ENCODE measurements at places on chromosomes 3 and 15.
A peak's percentile ranks its signal among the peaks of the same experiment; 100 is the strongest.

GRCh38 chr3:40477666-40478065 lies 744 bp downstream of the ZNF619 start:
- DNase-seq, result no peak

DNA sequence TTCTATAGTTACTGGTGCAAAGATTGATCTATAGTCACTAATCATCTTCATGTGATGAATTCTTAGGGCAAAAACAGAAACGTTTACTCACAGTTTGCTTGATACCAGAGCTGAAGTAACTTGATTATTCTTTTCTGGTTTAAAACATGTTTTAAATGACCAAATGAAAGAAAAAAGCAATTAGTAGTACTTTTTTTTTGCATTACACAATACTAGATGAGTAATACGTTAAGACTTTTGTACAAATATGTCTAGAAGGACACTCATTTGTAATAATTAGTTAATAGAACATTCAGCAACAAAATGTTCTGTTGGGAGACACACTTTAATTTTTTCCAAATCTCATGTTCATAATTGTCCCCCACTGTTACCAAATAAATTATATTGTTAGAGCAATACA lies 523.2 kb downstream of the SOX2 start:
- DNase-seq, result peak; percentile 11

GRCh38 chr3:188584162-188584529 lies 430.2 kb downstream of the LPP start:
- no peak for DNase-seq

DNA sequence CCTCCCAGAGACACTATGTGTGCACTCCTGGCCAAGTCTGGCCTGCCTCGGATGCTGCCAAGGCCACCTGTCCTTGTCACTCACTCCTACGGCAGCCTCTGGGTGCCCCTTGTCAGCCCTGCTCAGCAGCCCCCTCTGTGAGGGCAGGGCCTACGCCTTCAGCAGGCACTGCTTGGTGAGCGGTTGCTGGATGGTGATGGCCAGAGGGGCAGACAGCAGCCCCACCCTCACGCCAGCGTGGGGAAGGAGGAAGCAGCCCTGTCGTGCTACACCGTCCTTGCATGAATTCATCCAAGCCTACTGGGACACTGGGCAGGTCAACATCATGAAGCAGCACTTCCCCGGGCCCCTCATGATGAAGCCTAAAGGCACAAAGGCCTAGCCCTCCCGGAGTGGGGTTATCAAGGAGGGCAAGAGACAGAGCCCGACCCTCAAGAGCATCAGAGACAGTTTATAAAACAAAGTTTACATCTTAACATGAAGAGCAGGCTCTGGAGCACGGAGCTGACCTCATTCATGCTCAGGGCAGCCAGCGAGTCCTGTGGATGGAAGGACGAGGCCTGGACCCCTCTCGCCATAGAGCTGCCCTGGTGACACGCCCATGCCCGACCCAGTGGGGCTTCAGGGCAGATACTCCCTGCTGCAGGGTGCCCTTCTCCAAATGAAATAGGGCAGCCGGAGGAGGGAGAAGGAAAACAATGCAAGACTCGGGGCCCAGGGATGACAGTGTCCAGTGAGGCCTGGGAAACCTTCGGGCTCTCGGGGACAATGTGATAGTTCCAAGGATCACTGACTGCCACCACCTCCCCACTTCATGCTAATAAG lies 25.3 kb downstream of the CHDH start:
- DNase-seq, result no peak

GRCh38 chr3:113495035-113495434 lies 19.9 kb downstream of the SPICE1 start:
- DNase-seq, result no peak

- no peak for DNase-seq
Measured at GRCh38 chr15:74937272-74937589, 642 bp downstream of the COX5A start.

DNA sequence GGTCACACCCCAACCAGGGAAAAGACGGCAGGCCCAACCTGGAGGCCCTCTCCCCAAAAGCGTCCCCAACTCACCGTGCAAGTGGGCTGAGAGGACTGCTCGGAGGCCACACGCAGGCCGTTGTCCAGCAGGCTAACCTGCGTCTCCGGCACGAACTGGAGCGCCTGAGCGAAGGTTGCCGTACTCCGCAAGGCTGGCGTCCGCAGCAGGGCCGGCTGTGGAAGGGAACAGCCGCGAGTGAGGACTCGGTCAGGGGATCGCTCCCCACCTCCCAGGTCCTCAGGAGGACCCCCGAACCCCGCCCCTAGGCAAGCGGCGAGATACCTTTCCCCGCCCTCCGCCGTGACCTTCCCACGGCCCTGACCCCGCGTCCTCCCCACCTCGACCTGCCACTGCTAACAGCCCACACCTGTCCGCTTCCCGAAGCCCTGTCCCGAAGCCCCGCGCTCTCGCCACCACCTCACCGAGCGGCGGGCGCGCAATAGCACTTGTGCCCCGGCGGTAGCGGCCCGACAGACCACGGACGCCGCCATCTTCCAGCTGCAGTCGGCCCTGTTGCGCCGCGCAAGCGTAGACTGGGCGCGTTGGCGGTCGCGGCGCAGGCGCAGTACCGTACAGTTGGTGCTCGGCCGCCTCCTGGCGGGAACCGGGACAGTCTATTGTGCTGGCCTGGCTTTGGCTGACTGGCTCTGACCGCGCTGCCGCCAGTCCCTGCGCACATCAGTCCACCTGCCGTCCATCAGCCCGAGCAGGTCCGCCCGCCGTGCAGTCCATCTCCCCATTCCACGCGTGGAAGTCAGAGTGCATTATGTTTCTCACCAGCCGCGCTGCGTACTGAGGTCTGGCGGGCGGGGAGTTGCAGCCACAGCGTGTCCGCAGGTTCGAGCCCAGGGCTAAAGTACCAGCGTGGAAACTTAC lies at the start of gene UQCRC1:
Gene UQCRC1 (minus strand): TSS at position 559 of the 918 bp plus-strand sequence. CDS start 26 bp downstream, at position 533.
- peak; percentile 90 for DNase-seq

DNA sequence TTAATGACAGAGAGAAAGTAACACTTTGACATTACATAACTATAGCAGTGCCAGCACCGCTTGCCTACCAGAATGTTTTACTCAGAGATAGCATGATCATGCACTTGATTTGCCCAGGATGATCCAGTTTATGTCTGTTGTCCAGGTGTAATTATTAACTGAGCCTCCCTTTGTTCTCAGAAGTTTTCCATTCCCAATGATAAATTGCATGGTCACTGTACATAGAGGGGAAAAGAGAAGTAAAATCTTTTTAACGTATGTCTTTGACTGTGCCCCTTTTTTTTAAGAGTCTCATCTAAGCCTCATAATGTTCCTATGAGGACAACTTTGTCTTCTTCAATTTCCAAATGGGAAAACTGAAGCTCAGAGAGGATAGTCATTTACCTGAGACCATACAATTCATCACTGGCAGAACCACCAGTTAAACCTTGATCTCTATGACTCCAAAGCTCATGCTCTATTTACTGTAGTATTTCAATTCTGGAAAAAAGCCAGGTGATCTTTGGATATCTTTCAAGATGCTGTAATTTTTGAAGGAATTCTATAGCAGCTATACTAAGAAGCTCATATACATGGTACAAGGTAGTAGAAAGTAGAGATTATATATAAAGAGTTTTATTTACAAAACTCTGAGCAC lies 25.1 kb downstream of the C3orf85 start:
- DNase-seq, result no peak

DNA sequence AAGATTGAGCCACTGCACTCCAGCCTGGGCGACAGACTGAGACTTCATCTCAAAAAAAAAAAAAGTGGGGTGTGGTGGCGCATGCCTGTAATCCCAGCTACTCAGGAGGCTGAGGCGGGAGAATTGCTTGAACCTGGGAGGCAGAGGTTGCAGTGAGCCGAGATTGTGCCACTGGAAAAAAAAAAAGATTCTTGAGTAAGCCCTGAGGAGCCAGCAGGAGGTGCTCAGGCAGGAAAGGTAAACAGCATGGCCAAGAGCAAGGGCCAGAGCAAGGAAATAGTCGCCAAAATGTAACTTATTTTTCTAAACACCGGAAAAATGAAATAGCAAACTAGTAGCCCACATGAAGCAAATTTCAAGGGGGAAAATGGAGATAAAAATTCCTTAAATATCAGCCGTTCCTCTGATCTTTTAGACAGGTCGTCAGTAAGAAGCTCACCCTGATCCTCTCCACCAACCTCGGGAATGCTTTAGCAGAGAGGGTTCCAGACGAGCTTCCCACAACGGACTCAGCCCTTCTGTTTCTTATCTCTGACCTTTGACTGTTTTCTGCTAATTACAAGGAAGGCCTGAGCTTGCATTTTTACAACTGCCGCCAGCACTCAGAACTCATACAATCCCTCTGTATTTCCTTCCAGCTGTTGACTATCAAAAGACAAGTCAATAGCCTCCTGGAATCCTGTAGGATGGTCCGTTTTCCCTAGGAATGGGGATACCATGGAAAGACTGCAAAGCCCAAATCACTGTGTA lies 45.0 kb upstream of the AKAP13 start:
- DNase-seq, result no peak

DNA sequence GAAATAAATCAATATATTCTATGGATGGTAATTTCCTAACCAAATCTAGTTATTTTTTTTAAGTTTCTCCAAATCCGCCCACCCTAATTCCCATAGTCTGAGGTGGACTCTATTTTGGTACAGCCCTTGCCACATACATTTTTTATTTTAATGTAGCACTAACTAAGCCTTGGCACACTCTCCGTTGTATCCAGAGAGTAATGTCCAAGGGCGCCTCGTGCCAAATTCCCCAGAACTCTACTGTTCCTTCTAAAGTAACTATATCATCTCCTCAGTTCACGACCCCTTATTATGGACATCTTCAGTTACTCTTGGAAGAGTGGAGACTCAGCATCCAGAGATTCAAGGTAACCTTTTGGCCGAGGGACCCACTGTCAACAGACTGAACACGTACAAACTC lies 1.3 kb downstream of the VGLL3 start:
- no peak for DNase-seq

GRCh38 chr15:80645494-80646065 lies 49.5 kb upstream of the ABHD17C start:
- DNase-seq, result no peak

GRCh38 chr15:25176991-25177954 lies 222.5 kb downstream of the SNRPN start:
- DNase-seq, result no peak

GRCh38 chr3:135136361-135137100 lies 341.5 kb downstream of the EPHB1 start:
- DNase-seq, result no peak

DNA sequence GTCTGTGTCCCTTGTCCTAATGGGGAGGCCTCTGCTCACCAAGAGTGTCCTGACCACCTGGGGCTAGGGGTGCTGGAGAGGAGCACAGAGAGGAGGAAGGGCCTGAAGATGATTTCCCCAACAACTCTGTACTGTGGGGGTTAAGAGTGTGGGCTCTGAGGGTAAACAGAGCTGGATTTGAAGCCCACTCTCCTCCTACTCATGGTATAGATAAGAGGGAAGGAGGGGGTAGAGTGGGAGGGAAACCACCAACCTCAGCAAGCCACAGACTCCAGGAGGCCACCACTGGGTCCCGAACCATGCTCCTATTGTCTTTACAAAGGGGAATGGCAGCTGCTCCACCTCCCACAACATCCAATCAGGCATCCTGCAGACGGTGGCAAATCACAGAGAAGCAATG lies 103.6 kb upstream of the RNU6-1 start:
- DNase-seq, result no peak

DNA sequence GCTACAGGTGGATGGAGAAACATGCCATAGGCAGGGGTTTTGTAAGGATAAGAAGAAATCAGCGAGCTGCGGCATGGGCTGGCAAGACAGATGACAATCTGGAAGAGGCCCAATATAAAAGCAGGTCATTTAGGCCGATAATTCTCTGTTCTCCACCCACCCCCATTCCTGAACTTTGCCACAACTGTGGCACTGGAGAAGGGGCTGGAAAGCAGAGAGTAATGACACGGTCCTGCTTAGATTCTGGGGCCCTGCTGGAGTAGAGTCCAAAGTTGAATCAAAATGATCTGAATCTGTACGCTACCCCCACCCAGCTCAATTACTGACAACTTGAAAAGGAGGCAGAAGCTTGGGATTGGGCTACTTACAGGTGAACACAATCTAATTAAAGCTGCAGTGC lies 18.4 kb upstream of the BUB1B start:
- DNase-seq, result no peak

DNA sequence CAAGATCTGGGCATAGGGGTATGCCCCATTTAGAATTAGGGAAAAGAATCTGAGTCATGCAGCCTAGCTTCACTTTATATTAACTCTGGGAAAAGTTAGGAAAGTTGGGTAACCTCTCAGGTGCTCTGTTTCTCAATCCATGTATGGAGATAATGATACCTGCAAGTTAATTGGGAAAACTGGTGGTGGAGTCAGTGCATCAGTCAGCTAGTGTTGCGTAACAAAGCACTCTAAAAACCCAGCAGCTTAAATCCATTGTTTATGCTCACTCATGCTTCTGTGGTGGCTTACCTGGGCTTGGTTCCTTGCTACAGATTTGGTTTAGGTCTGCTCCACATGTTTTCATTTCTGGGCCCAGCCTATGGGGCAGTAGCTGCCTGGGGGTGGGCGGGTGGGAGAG lies 91.0 kb downstream of the SMAD3 start:
- DNase-seq, result no peak

- DNase-seq, result no peak
Measured at GRCh38 chr3:113614402-113614801, 82.0 kb downstream of the USF3 start.

- no peak for DNase-seq
Measured at GRCh38 chr3:64932016-64932518, 244.3 kb upstream of the ADAMTS9 start.

DNA sequence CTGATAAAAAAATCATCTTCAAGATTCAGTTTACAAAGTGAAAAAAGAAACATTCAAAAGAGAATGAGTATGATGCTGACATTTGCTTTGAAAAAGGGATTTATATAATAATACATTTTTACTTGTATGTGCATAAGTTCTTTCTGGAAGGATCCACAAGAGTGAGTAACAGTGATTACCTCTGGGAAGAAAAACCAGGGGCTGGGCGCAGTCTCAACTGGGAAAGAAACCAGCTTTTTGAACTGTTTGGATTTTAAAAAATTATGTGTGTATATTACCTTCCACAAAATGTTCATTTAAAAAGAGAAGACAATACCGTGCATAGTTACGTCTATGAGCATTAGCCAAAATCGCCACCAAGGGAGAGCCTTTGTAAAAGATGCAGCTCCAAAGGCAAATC lies 1.3 kb downstream of the CLEC3B start:
- no peak for DNase-seq

- no peak for DNase-seq
Measured at GRCh38 chr3:82259994-82260393, 498.5 kb upstream of the GBE1 start.

- DNase-seq, result no peak
Measured at GRCh38 chr3:131883086-131883485, 151.7 kb downstream of the CPNE4 start.

DNA sequence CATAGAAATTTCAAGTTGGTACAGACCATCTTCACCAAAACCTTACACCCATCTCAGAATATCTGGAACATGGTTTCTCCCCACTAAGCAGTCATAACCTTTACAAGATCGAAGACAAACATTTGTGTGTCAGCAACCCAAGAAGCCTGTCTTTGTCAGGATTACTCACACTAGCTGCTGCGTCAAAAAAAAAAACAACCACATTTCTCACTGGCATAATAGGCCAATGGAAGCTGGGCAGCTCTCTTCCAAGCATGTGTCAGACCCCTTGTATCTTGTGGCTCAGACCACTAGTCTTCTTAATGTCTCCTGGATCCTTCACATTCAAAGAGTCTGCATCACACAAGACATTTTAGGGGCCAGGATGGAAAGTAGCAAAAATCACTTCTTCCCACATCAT lies 266.9 kb upstream of the IGF1R start:
- no peak for DNase-seq

- no peak for DNase-seq
Measured at GRCh38 chr3:4986175-4986781, 7.0 kb downstream of the BHLHE40 start.

Measured in globus pallidus (tissue), 1 donor.